Right kidney (tissue), 9 donors: ENCODE measurements at places on chromosomes 12 and 14.

DNA sequence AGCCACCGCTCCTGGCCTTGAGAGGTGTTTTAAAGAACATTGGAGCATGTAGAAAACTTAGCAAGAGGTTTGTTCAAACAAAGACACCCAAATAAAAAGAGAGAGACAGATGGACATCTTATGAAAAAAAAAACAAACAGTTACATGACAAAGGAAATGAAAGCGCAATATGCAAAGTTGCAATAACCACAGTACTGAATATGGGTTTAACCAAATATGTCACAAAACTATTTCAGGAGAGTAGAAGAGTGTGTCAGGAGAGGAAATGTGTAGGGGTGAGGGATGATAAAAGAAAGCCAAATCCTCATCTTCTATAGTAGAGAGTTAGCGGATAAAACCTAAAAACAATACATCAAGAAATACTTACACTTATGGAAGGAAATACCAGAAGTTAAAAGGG, 98.4 kb downstream of the GTF2A1 start:
- no peak for DNase-seq

DNA sequence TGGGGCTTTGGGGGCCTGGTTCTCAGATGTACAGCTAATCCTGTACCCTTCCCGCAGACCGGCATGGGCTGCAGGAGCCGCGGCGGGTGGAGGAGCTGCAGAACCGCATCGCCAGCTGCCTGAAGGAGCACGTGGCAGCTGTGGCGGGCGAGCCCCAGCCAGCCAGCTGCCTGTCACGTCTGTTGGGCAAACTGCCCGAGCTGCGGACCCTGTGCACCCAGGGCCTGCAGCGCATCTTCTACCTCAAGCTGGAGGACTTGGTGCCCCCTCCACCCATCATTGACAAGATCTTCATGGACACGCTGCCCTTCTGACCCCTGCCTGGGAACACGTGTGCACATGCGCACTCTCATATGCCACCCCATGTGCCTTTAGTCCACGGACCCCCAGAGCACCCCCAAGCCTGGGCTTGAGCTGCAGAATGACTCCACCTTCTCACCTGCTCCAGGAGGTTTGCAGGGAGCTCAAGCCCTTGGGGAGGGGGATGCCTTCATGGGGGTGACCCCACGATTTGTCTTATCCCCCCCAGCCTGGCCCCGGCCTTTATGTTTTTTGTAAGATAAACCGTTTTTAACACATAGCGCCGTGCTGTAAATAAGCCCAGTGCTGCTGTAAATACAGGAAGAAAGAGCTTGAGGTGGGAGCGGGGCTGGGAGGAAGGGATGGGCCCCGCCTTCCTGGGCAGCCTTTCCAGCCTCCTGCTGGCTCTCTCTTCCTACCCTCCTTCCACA, 7.6 kb downstream of the NR4A1 start:
- DNase-seq = no peak

DNA sequence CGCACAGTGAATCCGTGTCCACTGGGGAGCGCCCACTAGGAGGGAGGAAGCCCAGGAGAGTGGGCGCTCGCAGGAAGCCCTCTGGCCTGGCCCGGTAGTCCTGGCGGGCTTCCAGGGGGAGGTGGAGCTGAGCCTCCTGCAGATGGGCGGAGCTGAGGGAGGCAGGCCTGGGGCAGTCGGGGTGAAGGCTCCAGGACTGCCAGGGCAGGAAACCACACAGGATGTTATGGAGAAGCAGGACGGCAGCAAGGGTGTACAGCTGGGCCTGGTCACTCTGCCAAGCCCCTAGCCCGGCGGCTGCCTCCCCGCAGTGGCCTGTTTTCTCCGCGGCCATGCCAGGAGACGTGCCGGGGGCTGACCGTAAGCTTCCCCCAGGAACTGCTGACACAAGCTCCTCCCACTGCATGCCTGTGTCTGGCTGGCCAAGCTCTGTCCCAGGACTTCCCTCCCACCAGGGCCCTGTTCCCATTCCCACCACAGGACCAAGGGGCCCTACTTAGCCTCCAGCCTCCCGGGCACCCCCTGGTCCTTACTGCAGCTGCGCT, 143.4 kb upstream of the C14orf180 start:
- peak; percentile 66 for DNase-seq

GRCh38 chr14:77151918-77152588, 10.5 kb upstream of the ZDHHC22 start:
- no peak for DNase-seq
